ENCODE measurements at places on chromosomes 4 and X.

GRCh38 chr4:4395849-4396627, 9.1 kb downstream of the NSG1 start:
- DNase-seq = no peak

- DNase-seq = no peak
Measured at GRCh38 chrX:123432361-123433150, 248.5 kb downstream of the GRIA3 start.

- no peak for DNase-seq
Measured at GRCh38 chrX:153771415-153772315, 7.6 kb downstream of the PLXNB3 start.

DNA sequence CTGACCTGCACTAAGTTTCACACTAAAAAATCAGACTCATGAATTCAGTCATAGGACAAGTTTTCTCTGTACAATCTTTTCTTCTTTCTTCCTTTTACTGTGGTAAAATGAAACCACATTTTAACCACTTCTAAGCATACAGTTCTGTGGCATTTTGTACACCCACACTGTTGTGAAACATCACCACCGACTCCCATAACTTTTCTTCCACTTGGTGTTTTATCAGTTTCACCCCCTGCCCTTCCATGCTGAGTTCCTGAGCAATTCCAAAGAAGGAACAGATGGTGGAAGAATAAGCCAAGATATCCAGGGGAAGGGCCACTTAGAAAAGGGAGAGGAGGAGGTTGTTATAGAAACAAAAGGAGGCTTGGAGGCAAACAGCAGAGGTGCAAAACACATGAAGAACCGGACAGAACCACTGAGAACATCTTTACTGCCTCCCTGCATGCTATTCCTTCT, 22.6 kb downstream of the SLC25A4 start:
- DNase-seq = no peak

GRCh38 chrX:41958861-41959260, 35.5 kb upstream of the CASK start:
- no peak for DNase-seq

- no peak for DNase-seq
Measured at GRCh38 chr4:166724369-166724768, 509.9 kb downstream of the SPOCK3 start.

DNA sequence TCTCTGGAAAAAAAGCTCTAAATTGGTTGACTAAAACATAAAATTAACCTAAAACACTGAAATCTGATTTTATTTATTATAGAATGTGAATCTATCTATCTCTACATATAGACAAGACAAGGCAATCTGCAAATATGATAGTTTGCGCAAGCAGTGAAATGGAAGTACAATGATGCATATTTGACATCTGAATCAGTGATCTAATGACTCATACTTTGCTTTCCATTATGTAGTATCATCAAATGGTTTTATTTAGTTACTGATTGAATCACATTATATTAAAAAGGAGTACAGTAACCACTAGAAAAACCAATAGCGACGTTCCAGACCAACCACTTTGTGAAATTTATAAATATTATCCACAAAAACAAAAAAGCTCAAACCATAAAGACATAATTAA, 1969.3 kb downstream of the PCDH7 start:
- no peak for DNase-seq

DNA sequence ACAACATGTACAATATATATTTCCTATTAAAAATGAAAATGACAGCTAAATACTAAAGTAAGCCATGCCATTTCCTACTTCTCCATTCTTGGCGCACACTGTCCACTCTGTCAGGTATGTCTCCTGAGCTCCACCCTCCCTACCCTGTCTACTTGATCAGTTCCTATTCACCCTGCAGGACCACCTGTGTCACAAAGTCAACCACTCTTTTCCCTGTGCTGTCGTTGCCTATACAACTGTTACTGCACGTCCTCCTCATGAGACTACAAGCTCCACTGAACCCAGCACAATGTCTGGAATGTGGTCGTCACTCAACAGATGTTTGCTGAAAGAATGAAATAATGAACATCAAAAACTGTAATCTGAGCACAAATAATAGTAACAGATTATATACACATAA, 54.9 kb downstream of the SLC9A7 start:
- DNase-seq = no peak

Data from vagina (tissue), 2 donors.